ENCODE measurements at places on chromosomes 12 and 14. TPM values are rescaled to one million over a fixed set of nuclear protein-coding genes. Genes with fewer than 3 reads are reported as not detected.

GRCh38 chr14:73728717-73729330 lies 14.6 kb upstream of the PNMA1 start:
- no peak overlapping the region for H3K4me3 ChIP-seq
- peaks cover 4% of the 10 kb centered on the region for H3K36me3 ChIP-seq
- H3K4me1 ChIP-seq, result peaks cover 19% of the 10 kb centered on the region
- peak overlapping the region; percentile 91 for H3K27ac ChIP-seq

DNA sequence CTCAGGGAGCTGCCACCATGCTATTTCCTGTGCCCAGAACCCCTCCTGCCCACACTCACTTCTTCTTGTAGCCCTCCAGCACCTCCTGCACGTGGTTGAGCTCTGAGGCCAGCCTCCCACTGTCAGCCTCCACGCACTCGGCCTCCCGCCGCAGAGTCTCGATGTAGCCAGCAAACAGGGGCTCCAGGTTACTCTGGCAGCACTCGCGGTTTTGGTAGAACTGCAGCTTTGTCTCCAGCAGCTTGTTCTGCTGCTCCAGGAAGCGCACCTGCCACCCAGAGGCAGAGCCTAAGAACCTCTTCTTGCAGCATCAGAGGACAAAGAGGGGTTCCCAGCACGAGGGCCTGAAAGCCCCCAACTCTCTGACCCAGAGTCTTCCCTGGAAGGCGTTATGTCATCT lies 2.1 kb downstream of the KRT83 start:
- no peak overlapping the region for H3K4me3 ChIP-seq
- no peak overlapping the region for H3K27ac ChIP-seq
- no peaks in the 10 kb centered on the region for H3K36me3 ChIP-seq
- peaks cover 5% of the 10 kb centered on the region for H3K27me3 ChIP-seq

- peaks cover 25% of the 10 kb centered on the region for H3K4me1 ChIP-seq
- peak overlapping the region; percentile 58 for H3K27ac ChIP-seq
- H3K36me3 ChIP-seq, result no peaks in the 10 kb centered on the region
- DNase-seq, result no peak
- no peak overlapping the region for H3K4me3 ChIP-seq
Observed at GRCh38 chr12:20420557-20420956, 52.2 kb downstream of the PDE3A start.

GRCh38 chr12:63301311-63301710 lies 150.3 kb upstream of the AVPR1A start:
- H3K4me1 ChIP-seq, result peaks cover 14% of the 10 kb centered on the region
- no peak overlapping the region for H3K27ac ChIP-seq
- H3K36me3 ChIP-seq, result no peaks in the 10 kb centered on the region
- H3K4me3 ChIP-seq, result no peak overlapping the region
- DNase-seq, result no peak

The CARMIL3 gene
- total RNA-seq, result 13.0 TPM

The MYH6 gene
- total RNA-seq, result 0.09 TPM

The MEG3 gene
- 534 TPM for total RNA-seq

The MMP17 gene
- total RNA-seq, result 67.1 TPM

DNA sequence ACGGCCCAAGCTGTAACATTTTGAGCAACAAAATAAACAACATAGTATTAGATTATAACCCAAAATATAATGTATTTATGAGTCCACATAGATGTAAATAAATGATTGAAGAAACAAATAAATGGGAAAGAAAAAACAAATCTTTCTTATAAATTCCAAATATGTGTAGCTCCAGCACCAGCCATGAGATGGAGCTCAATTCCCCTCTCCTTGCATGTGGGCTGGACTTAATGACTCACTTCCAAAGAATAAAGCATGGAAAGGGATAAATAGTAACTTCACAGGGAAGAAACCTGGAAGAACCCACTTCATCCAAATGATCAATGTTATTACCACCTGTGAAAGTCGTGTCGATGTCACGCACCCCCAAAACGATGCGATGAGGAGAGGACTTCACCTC lies 158.8 kb downstream of the RPAP3 start:
- peaks cover 3% of the 10 kb centered on the region for H3K4me1 ChIP-seq
- no peak overlapping the region for H3K4me3 ChIP-seq
- no peaks in the 10 kb centered on the region for H3K27me3 ChIP-seq
- no peaks in the 10 kb centered on the region for H3K36me3 ChIP-seq
- no peak for DNase-seq

DNA sequence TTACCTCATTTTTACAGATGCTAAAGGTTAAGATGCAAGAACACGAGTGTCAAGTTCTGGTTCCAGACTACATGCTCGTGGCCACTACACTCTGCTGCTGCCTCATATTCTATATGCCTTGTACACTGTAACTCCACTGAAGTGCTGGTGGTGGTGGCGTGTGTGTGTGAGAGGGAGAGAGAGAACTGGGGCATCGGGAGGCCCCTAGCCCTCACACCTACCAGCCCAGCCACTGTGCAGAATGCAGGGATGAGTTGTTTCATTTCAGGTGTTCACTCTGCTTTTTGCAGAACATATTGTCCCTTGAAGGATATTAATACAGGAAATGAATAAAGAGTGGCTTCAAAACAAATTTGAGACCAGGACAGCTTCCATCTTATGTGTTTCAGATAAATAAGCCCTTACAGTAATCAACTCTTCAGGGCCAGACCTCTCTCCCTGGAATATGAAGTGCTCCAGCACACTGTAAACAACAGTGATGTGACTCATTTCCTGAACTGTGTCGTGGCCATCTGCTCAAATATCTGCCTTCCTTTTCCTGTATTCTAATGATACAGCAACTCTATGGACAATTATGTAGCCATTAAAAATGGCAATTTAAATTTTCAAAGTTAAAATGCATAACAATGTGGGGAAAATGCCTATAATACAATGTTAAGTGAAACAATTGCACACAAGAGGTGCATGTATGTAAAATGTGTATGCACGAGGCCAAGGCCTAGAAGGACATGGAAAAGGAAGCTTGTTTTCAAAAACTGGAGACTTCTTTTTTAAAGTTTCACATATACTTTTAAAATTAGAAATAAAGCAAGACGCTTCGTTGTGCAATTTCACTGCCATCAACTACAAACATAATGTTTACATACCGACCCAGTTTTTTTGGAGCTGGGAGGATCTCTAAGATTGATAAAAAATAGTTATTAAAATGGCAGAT lies 215.4 kb downstream of the PELI2 start:
- H3K4me3 ChIP-seq, result no peak overlapping the region
- no peaks in the 10 kb centered on the region for H3K4me1 ChIP-seq
